ENCODE measurements at places on chromosomes 4 and X.

GRCh38 chr4:38514465-38515146 lies 149.4 kb upstream of the KLF3 start:
- DNase-seq: no peak

- DNase-seq: no peak
Observed at GRCh38 chr4:95358421-95358820, 190.4 kb downstream of the UNC5C start.

DNA sequence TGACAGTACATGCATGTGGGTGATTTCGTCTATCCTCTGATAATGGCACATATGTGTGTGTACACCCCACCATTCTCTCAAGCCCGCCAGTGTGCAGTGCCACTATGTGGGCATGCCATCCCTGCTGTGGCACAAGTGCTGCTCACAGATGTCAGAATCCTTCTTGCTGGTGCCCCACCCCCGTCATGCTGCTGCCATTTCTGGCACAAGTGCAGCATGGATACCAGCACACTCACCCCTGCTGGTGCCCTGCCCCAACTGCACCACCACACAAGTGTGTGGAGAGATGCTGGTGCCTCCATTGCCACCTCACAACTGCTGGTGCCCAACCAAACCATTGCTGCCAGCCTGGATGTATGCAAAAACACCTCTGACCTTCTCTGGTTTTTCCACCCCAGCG lies 1133.8 kb downstream of the TECRL start:
- DNase-seq: no peak

DNA sequence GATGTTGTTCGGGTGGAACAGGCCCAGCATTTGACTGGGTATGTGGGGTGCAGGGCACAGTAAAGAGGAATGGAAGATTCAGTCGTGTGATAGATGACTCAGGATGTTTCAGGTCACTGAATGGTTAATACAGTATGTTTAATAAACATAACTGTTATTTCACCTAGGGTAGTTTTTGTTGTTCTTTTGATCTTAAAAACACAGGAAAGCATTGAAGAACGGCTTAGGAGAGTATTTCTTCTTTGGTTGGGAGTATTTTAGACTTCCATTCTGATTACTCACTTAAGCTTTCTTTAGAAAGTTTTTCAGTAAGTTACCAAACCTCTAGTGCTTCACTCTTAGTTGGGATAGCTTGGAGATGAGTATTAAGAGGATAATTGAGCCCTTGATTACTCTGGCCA lies 62.3 kb downstream of the STAG2 start:
- peak; percentile 3 for DNase-seq

- DNase-seq: no peak
Observed at GRCh38 chr4:166012129-166013030, 139.3 kb downstream of the TLL1 start.

DNA sequence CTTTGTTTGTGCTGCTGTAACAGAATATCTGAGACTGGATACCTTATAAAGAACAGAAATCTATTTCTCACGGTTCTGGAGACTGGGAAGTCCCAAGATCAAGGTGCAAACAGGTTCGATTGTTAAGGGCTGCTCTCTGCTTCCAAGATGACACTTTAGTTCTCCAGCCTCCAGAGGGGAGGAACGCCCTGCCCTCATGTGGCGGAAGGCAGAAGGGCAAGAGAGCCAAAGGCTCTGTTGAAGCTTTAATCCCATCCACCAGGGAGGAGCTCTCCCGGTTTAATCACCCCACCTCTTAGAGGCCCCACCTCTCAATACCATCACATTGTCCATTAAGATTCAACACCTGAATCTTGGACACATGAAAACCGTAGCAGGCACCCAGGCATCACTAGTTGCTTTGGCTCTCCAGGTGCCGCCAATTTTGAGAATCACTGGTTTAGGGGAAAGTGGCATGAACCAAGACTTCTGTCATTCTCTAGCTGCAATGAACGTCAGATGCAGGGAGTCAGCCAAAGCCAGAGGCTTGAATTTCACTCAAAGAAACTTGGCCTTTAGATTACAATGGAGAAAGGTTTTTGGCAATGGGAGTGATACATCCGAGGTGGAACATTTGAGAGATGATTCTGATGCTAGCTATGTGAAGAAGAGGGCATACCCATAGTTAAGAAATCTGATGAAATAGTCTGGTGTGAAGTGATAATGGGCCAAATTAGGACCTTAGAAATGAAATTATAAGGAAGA lies 15.7 kb downstream of the FHL1 start:
- DNase-seq: peak; percentile 32

DNA sequence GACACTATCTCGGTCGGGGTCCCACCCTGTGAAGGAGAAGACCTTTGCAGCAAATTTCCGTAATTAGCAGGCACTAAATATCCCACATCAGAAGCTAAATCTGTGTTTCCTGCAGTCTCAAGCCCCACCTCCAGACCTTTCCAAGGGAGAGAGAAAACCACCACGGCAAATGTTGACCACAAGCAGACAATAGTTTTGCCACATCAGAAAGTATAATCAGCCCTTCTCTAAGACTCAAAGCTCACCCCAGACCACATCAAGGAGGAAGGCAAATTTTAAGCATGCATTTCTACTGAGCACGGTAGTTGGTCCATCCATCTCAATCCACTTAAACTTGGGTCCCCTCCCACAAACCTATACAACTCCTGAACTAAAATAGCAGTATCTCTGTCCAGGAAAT lies 398.5 kb downstream of the GPM6A start:
- peak; percentile 18 for DNase-seq

DNA sequence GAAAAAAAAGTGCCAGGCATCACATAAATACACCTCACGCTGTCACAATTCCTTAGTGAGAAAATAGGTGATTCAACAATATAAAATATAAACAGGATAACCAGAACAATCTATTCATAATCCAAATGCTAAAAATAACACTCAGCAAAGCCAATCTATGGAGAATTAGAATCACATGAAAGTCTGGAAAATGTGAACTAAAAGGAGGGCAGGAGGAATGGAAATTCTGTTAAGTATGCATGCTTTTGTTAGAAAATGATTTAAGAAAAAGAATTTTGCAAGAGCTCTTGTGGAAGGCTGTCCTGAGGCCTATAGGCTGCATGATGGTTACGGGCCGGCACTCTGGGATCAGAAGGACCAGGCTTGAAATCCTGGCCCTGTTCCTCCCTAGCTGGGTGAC lies 70.6 kb upstream of the PROM1 start:
- no peak for DNase-seq

DNA sequence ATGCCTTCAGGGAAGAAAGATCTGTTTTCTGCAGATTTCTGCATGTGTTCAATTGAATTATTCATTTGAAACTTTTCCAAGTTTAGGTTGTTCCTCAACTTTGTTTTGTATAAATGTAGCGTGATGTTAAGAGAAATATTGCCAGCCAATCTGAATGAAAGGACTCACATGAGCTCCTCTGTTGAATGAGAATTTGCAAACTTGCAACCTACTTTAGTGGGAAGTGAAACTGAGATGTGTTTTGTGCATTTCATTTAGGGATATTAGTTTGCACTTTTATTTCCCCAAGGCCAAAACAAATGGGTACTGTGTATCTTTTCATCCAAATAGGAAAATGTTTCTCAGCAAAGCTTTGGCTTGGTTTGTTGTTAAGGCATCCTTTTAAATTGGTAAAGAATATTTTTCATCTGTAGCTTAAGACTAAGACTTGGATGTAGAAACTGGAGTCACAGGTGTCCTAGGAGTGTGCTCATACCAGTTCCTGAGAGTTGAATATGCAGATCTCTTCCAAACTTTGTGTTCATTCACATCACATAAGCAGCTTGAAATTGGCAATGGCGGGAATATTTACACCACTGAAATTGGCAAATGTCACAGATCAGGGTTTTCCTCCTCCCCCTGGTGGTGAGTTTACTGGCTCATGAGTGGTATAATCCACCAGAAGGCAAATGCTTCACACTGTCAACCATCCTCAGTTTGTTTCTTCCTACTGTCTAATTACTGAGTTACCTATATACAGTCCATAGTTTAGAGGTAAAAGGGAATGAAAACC lies 193.6 kb upstream of the BANK1 start:
- DNase-seq: no peak

- no peak for DNase-seq
Observed at GRCh38 chrX:44897539-44897938, 24.6 kb downstream of the KDM6A start.

DNA sequence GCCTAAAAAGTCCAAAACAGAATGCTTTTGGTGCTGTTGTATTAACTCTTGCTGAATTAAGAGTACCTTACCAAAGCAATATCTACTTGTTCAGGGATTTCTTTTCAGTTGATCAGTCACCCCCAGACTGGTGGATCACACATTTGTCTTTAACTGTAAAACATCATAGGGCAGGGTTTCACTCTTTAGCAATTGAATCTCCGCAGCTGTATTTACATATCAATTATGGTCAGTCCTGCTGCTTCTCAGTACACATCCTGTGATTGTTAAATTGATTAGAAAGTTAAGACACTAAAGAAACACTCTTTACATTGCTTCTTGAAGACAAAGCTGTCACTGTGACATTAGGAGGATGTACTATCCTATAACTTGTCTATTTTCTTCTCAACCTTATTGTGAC lies 277.1 kb upstream of the ADGRL3 start:
- no peak for DNase-seq

DNA sequence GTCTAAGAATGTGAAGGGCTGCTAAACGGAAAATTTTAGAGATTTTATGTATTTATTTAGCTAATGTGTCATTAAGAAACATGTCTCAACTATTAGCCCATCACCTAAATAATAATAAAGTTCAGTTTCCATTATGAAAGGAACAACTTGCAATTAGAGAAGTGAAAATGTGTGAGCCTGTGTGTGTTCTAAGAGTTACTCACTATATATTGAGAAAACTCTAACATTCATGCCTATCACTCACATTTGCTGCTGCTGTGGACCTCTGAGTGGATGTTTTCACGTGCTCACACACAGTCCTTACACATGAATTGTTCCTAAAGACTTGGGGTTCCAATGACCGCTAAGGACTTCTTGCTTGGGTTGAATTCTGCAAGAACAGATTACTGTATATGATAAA lies 364.0 kb downstream of the TMA16 start:
- DNase-seq: no peak

- DNase-seq: no peak
Observed at GRCh38 chrX:48451708-48452107, 18.4 kb downstream of the SLC38A5 start.

GRCh38 chr4:188778905-188779304 lies 639.7 kb downstream of the TRIML1 start:
- DNase-seq: no peak

DNA sequence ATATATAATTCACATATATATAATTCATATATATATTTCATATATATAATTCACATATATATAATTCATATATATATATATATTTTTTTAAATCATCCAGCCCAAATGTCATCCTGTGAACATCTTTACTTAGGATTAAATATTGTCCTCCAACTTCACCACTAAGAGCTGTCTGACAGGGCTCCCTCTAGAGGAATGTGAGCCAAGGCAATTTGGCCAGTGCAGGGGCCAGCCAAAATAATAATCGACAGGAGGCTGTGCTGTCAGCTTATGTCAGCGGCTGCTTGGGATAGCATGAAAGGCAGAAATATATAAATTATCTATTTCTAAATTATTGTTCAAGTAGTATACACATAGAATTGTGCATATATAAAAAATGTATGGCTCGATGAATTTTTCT lies 29.5 kb downstream of the EGFL6 start:
- DNase-seq: no peak

DNA sequence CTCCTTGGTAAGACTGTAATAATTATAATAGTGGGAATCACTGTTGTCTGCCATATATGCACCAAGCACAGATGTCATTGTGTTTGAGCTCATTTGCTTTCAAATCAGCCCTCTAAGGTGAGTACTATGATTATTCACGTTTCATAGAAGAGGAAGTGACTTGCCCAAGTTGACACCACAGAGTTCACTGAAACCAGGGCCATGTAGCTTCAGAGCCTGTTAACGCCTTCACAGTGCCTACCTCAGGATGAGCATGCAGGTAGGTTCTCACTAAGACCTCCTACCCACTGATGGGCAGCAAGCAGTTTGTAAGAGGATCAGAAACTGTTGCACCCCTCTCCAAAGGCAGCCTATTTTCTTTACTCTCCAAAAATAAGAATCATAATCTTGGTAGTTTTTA lies 27.4 kb downstream of the TMPRSS11A start:
- DNase-seq: no peak

- no peak for DNase-seq
Observed at GRCh38 chr4:113682730-113683537, 78.6 kb downstream of the CAMK2D start.

GRCh38 chrX:133918361-133918771 lies 67.0 kb downstream of the GPC3 start:
- DNase-seq: no peak

- DNase-seq: peak; percentile 66
Observed at GRCh38 chrX:9530848-9531274, 66.0 kb downstream of the TBL1X start.

DNA sequence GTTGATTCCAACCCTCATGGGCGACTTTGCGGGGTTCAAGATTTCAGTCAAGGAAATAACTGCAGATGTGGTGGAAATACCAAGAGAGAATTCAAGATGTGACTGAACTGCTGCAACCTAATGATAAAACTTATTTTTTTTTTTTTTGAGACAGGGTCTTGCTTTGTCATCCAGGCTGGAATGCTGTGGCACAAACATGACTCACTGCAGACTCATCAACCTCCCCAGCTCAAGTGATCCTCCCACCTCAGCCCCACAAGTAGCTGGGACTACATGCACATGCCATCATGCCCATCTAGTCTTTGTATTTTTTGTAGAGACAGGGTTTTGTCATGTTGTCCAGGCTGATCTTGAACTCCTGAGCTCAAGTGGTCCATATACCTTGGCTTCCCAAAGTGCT lies 19.5 kb upstream of the WDFY3 start:
- no peak for DNase-seq

- no peak for DNase-seq
Observed at GRCh38 chr4:6889101-6889735, 20.4 kb upstream of the TBC1D14 start.
